Stimulated activated naive B cell treated with anti-CD40 and anti-IgM and Interleukin-4, amounts not matched to agents 10 μg/mL and 1 μg/mL and 100 μg/mL, for 72 hours (primary cell): ENCODE measurements at places on chromosomes 2 and 18.

- peaks cover 8% of the 10 kb centered on the region for H3K4me1 ChIP-seq
- no peak for DNase-seq
- H3K4me3 ChIP-seq = no peak overlapping the region
- no peaks in the 10 kb centered on the region for H3K36me3 ChIP-seq
Measured at GRCh38 chr2:54545702-54546450, 89.7 kb downstream of the SPTBN1 start.

GRCh38 chr2:135386993-135387392, 144.0 kb downstream of the ZRANB3 start:
- H3K4me1 ChIP-seq = peaks cover 2% of the 10 kb centered on the region
- H3K36me3 ChIP-seq = peaks cover 43% of the 10 kb centered on the region
- no peak for DNase-seq

- H3K27me3 ChIP-seq = no peaks in the 10 kb centered on the region
- H3K4me1 ChIP-seq = peaks cover 21% of the 10 kb centered on the region
- H3K4me3 ChIP-seq = no peak overlapping the region
- no peaks in the 10 kb centered on the region for H3K36me3 ChIP-seq
- H3K27ac ChIP-seq = no peak overlapping the region
Measured at GRCh38 chr2:233242231-233242927, 9.1 kb upstream of the ATG16L1 start.

- H3K27me3 ChIP-seq = no peaks in the 10 kb centered on the region
- DNase-seq = no peak
- H3K36me3 ChIP-seq = peaks cover 5% of the 10 kb centered on the region
- H3K27ac ChIP-seq = no peak overlapping the region
- no peak overlapping the region for H3K4me3 ChIP-seq
Measured at GRCh38 chr2:206585335-206585734, 57.0 kb upstream of the FAM237A start.

- H3K27ac ChIP-seq = no peak overlapping the region
- no peaks in the 10 kb centered on the region for H3K36me3 ChIP-seq
- no peak overlapping the region for H3K4me3 ChIP-seq
- DNase-seq = no peak
- no peaks in the 10 kb centered on the region for H3K27me3 ChIP-seq
- H3K4me1 ChIP-seq = no peaks in the 10 kb centered on the region
Measured at GRCh38 chr2:199791326-199791725, 59.7 kb downstream of the FTCDNL1 start.

- peak overlapping the region; percentile 75 for H3K27ac ChIP-seq
- DNase-seq = peak; percentile 60
- peaks cover 35% of the 10 kb centered on the region for H3K4me1 ChIP-seq
- H3K36me3 ChIP-seq = no peaks in the 10 kb centered on the region
- no peak overlapping the region for H3K4me3 ChIP-seq
Measured at GRCh38 chr2:100260712-100261620, 61.3 kb downstream of the LONRF2 start.

GRCh38 chr2:233053928-233054784, 6.0 kb upstream of the INPP5D start:
- peaks cover 12% of the 10 kb centered on the region for H3K27me3 ChIP-seq
- peak; percentile 55 for DNase-seq
- peak overlapping the region; percentile 65 for H3K27ac ChIP-seq
- H3K4me1 ChIP-seq = peaks cover 21% of the 10 kb centered on the region

GRCh38 chr2:41935825-41936224, 112.0 kb upstream of the PKDCC start:
- H3K27me3 ChIP-seq = peaks cover 24% of the 10 kb centered on the region
- H3K27ac ChIP-seq = no peak overlapping the region
- H3K36me3 ChIP-seq = no peaks in the 10 kb centered on the region
- H3K4me3 ChIP-seq = no peak overlapping the region

DNA sequence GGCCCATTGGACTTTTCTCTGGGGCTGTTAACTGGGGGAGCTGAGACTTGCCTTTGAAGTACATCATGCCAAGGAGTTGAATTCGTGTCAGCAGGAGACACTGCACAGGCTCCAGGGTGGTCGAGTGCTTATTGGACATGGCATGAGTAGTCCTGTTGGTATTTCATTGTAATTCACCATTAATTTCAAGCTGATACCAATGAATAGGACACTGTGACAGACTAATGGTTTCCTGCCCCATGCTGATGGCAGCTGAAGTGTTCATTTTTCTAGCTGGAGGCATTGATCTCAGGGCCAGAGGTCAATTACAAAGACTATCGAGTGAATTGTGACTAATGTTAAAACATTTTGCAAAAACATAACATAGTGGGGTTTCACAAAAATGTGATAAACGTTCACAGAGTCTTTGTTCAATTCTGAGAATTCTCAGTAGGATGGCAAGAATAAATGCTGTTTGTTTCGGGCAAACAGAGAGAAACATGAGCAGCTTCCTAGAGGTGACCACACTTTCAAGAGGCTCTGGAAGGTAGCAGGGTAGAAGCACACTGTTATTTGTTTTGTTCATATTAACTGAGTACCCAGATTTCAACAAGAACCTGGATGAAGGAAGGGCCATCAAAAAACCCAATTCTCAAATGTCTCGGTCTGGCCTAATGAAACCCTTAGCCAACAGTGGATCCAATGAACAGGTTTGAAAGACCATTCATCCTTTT, 90.6 kb upstream of the ARL4C start:
- DNase-seq = no peak
- no peak overlapping the region for H3K27ac ChIP-seq
- no peak overlapping the region for H3K4me3 ChIP-seq
- peaks cover 8% of the 10 kb centered on the region for H3K4me1 ChIP-seq
- H3K36me3 ChIP-seq = no peaks in the 10 kb centered on the region
- no peaks in the 10 kb centered on the region for H3K27me3 ChIP-seq

GRCh38 chr18:24632158-24632988, 171.9 kb downstream of the HRH4 start:
- H3K4me1 ChIP-seq = peaks cover 9% of the 10 kb centered on the region
- H3K4me3 ChIP-seq = no peak overlapping the region
- no peak for DNase-seq

GRCh38 chr2:238424313-238424700, 2.4 kb upstream of the ASB1 start:
- peaks cover 3% of the 10 kb centered on the region for H3K36me3 ChIP-seq
- no peak overlapping the region for H3K4me3 ChIP-seq
- no peak for DNase-seq
- no peak overlapping the region for H3K27ac ChIP-seq
- peaks cover 26% of the 10 kb centered on the region for H3K4me1 ChIP-seq

DNA sequence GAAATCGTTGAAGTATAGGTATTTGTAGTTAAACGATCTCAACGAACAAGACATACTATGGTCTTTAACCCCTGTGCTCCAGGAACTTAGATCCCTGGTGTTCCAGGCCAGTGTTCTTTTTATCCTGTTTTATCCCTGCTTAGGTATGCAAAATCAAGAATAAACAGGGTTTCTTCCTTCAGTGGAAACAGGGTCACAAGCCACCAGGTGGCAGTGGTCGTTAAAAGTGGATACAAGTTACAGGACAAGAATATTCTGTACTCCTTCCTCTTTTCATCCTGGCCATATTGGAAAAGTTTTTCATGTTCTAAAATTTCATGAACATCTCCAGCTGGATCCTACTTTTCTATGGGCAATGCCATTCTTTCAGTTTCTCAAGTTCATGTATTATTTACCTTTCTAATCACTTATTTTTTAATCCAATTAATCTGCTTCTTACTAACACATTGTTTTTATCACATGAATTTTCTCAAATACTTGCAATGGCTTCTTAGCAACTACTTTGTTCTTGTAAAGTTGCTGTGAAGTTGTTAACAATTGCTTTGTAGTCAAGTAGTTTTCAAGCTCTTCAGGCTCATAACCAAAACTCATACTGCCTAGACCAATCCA, 16.4 kb upstream of the HNMT start:
- H3K27ac ChIP-seq = no peak overlapping the region
- H3K27me3 ChIP-seq = no peaks in the 10 kb centered on the region
- H3K36me3 ChIP-seq = no peaks in the 10 kb centered on the region
- DNase-seq = peak; percentile 1
- H3K4me1 ChIP-seq = peaks cover 3% of the 10 kb centered on the region

DNA sequence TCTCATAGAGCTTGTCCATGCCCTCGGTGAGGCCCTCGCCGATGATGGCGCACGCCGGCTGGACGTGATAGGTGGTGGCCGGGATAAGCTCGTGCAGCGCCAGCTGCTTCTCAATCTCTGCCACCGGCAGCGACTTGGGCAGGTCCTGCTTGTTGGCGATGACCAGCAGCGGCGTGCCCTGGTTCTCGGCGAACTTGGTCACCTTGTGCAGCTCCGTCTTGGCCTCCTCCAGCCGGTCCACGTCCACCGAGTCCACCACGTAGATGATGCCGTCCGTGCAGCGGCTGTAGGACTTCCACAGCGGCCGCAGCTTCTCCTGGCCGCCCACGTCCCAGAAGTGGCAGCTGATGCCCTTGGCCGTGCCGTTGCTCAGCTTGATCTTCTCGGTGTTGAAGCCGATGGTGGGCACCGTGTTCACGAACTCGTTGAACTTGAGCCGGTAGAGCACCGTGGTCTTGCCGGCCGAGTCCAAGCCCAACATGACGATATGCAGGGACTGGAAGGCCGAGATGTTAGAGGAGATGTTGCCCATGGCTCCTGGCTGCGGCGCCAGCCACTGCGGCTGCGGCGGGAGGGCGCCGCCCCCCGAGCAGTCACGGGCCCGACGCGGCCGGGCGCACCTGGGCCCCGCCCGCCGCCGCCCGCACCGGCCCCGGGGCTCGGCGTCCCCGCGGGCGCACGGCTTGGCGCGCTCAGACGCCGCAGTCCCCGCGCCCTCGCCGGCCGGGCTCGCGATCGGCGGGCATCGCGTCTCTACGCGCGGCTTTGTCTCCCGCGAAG, 636 bp downstream of the ARL4C start:
- H3K4me3 ChIP-seq = peak overlapping the region; percentile 93
- H3K27ac ChIP-seq = peak overlapping the region; percentile 88
- no peaks in the 10 kb centered on the region for H3K27me3 ChIP-seq
- DNase-seq = peak; percentile 33

DNA sequence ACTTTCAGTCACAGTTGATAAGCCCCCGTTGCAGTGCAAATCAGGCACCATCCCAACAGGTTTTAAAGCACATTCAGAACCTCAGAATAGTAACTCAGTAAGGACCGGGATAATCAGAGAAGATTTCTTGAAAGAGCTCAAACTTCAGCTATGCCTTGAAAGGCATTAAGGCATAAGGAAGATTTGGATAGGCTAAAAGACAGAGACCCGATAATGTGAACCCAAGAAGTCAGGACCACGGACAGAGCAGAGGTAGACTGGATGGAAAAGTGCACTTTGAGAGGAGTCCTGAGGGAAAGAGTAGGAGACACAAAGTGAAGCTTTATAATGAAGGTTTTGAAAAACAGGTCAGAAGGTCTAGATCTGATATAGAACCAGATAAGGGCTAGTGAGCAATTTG, 36.9 kb upstream of the KLF7 start:
- DNase-seq = no peak
- no peaks in the 10 kb centered on the region for H3K36me3 ChIP-seq
- H3K27me3 ChIP-seq = peaks cover 6% of the 10 kb centered on the region

GRCh38 chr2:235066895-235067294, 115.1 kb downstream of the SH3BP4 start:
- H3K27ac ChIP-seq = no peak overlapping the region
- peaks cover 20% of the 10 kb centered on the region for H3K27me3 ChIP-seq
- H3K4me3 ChIP-seq = no peak overlapping the region
- DNase-seq = no peak

DNA sequence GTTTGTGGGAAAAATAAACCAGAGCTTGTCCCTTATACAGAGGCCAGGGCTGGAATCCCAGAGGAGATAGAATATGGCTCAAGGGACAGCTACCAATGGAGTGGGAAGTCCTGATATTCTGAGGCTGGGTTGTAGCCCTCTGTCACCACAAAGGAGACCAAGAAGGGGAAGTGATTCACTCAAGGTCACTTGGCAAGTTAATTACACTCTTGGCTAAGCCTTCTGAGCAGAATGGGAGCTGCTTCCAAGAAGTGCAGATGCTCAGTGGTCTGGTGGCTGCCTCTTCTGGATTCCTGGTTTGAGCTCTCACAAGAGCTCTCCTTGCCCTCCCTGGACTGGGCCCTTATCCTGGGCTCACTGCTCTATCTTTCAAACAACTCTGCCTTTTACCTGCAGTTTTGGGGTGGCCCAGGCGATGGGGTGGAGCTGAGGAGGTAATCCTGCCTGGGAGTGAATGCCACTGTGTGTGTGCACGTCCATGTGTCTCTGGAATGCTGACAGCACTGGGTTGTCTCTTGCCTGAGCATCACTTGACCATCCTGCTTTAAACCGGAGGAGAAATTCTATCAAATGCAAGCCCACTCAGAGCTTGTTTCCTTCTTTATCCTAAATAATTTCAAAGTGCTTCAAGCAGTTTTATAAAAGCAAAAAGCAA, 168.2 kb downstream of the KCNS3 start:
- no peak overlapping the region for H3K4me3 ChIP-seq
- H3K27ac ChIP-seq = no peak overlapping the region
- peaks cover 8% of the 10 kb centered on the region for H3K27me3 ChIP-seq
- no peaks in the 10 kb centered on the region for H3K36me3 ChIP-seq
- H3K4me1 ChIP-seq = no peaks in the 10 kb centered on the region

GRCh38 chr18:78782951-78783563, 196.6 kb upstream of the SALL3 start:
- no peak overlapping the region for H3K27ac ChIP-seq
- H3K36me3 ChIP-seq = no peaks in the 10 kb centered on the region
- no peak for DNase-seq
- H3K4me3 ChIP-seq = no peak overlapping the region

GRCh38 chr2:18623782-18624181, 34.4 kb upstream of the NT5C1B start:
- H3K36me3 ChIP-seq = peaks cover 2% of the 10 kb centered on the region
- H3K4me3 ChIP-seq = no peak overlapping the region
- no peak overlapping the region for H3K27ac ChIP-seq
- DNase-seq = no peak

DNA sequence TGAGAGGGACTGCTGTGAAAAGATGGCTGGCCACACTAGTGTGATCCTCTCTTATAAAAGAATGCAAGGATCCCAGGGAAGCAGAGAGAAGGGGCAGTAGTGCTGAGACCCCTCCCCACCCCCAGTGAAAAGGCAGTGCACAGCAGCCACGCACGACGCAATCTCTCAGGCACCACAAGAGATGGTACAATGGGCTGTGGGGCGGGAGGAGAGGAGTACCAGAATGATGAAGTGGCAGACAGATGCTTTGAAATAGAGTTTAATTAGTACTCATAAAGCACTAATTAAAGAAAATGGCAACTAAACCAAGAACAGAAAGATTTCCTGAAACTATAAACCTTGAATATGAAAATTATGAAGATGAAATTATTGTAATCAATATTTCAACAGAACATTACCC, 29.0 kb downstream of the B4GALT6 start:
- H3K27me3 ChIP-seq = peaks cover 15% of the 10 kb centered on the region
- H3K27ac ChIP-seq = no peak overlapping the region
- DNase-seq = no peak
- H3K4me1 ChIP-seq = peaks cover 55% of the 10 kb centered on the region

GRCh38 chr2:166924967-166925366, 36.7 kb downstream of the XIRP2 start:
- no peak overlapping the region for H3K4me3 ChIP-seq
- H3K4me1 ChIP-seq = no peaks in the 10 kb centered on the region
- no peak for DNase-seq
- no peak overlapping the region for H3K27ac ChIP-seq
- no peaks in the 10 kb centered on the region for H3K36me3 ChIP-seq

- H3K36me3 ChIP-seq = no peaks in the 10 kb centered on the region
- no peaks in the 10 kb centered on the region for H3K4me1 ChIP-seq
- DNase-seq = no peak
- no peak overlapping the region for H3K4me3 ChIP-seq
- H3K27me3 ChIP-seq = no peaks in the 10 kb centered on the region
Measured at GRCh38 chr2:50529600-50530218, 502.2 kb downstream of the NRXN1 start.

- no peak for DNase-seq
- no peak overlapping the region for H3K27ac ChIP-seq
- no peaks in the 10 kb centered on the region for H3K4me1 ChIP-seq
Measured at GRCh38 chr2:52961403-52961802, 806.2 kb upstream of the CHAC2 start.
